HT1080 (cell line): ENCODE measurements at places on chromosomes 1 and 21. TPM values are rescaled to one million over a fixed set of nuclear protein-coding genes. Genes with fewer than 3 reads are reported as not detected.
A peak's percentile ranks its signal among the peaks of the same experiment; 100 is the strongest.

DNA sequence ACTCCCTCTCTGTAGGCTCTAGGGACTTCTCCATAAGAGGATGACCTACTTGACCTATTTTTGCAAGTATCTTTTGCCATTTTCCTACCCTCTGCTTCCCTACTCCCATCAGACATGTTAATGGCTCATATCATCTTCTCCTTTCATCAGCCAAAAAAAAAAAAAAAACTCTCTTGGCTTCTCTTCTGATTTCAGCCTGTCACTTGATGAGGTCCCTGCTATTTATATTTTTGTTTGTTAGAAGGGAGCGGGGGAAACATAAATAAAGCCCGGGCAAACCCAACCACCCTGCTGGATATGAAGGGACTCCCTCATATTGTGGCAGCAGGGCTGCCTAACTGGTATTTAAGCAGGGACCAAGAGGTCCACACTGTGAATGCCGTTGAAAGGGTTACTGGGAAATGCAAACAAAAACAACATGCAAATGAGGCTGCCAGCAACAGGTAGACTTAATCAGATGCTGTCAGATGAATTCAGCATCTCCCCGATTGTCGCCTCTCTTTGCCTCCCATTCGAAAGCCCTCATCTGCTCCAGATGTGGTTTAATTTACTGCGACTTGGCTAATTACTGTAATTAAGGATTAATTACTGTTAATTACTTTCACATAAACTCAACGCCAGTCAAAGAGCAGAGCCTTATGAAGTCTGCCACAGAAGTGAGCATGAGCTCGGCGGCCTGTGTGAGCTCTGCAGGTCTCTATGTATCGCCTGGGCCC, 172.3 kb downstream of the PBX1 start:
- DNase-seq: no peak

GRCh38 chr1:224435318-224435763, 744 bp upstream of the WDR26 start:
- DNase-seq: peak; percentile 49

DNA sequence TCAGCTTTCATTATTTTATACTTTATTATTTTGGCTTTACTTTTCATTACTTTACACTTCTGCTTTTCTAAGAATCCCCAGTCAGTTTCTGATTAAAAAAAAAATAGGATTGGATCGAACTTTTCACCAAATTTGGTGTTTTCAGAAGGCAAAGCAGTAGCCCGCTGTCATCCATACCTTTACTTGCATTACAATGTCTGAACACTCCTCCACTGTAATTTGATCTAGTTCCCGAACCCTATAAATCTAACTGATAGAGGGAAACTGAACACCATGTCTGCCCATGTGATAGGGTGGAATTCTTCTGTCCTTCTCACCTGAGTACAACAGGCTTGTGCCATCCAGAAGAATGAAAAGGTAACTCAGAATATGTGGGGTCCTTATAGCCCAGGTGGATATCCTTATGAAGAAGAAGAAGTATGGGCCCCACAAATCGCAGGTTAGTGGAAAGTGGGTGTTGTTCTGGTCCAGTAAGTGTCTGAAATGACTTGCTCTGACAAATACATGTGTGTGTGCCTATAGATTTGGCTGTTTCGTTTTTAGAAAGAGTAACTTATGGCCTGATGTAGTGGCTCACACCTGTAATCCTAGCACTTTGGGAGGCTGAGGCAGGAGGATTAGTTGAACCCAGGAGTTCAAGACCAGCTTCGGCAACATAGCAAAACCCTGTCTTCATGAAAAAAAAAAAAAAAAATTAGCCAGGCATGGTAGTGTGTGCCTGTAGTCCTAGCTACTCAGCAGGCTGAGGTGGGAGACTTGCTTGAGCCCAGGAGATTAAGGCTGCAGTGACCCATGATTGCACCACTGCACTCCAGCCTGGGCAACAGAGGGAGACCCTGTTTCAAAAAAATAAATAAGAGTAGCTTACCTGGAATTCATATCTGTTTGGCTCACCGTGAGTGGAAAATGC, 26.6 kb upstream of the CDC14A start:
- no peak for DNase-seq

DNA sequence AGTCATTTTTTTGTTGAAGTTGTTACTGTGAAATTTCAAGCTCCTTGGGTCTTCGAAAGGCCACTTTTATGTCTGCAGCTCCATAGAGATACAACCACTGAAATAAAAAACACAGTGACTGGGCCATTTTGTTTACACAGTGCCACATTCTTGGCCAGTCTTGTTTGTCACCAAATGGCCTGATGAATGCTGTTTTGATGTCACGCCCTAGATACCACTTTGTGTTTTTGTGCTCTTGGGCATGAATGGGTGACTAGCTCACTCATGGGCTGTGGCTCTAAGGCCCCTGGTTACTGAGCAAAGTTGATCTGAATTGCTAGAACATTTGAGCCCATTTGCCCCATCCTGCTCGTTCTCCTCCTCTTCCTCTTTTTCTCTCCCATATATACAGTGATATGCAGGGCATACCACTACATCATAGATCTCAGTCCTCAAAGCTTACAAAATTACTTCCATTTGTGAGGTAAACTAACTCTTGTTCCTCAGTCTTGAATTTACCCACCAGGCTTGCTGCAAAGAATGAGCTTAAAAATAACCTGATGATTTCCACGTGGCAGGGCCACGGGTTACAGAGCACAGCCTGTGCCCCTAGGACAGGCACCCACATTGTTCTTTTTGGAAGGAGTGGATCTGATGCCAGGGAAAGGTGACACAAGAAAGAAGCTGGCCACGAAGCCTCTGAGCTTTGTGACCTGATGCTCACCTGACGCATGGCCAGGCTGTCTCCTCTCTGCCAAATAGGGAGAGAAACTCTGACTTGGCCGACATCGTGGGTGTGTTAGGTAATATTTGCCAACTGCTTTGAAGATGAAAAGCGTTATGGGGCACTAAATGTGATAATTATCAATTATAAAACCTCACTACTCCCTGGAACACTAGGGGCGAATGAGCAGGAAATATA, 92.4 kb downstream of the RUNX1 start:
- no peak for DNase-seq

DNA sequence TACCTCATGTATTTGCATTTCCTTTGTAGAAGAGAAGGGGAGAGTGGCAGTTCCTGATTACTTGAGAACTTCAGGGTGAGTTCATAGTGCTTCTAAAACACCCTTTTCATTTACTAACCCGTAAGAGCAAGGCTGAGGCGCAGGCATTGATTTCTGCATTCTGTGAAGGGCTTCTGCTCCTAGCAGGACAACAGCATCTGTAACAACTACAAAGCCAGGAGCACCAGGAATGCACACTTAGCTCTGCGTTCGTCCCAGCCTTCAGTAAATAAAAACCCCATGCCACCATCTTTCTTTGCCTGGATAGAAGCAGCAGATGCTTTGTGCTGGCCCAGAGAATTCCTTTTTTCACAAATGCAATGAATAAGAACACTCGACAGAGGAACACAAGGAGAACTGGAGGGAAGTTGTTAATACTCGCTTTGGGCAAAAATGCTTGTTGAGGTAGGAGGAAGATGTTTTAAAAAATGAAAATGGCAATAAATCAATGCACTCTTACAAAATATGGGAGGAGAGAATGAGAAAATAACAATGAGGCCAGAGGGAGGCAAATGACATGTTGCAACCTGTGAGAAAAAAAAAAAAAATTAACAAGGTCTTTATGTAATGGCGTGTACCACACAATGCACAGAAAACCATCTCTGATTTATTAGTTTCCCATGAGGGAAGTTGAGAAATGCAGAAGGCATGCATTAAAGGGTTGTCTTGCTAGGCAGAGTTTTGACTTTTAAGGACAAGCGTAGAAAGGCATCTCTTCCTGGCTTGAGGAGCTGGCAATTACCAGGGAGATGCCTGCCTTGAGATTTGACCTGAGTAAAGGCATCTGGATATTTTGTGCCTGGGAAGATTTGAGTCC, 418.8 kb downstream of the DISC1 start:
- DNase-seq: no peak

GRCh38 chr1:197768014-197768805, 7.1 kb downstream of the DENND1B start:
- DNase-seq: no peak

GRCh38 chr1:55213885-55214211, 1.3 kb downstream of the USP24 start:
- no peak for DNase-seq

DNA sequence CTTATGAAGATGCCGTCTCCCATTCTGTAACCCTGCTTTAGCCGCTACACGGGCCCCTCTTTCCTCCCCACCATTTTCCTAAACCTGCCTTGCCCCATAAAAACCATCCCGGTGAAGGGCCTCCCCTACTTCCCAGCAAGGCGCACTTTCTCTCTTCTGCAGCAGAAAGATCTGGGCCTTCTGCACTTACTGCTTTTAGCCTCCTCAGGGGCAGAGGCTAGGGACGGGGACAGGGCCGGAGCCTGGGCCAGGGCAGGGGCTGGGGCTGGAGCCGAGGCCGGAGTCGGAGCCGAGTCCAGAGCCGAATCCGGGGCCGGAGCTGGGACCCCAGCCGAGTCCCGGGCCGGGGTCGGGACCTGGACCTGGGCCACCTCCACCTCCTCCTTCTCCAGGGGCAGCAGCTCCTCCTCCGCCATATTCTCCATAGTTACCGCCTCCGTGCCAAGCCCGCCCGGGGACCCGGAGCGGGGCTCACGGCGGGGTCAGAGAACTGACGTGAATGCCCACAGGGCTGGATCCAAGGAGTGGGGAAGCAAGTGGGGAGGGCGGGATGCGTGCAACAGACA, 382 bp downstream of the TRMT1L start:
- DNase-seq: peak; percentile 25

DNA sequence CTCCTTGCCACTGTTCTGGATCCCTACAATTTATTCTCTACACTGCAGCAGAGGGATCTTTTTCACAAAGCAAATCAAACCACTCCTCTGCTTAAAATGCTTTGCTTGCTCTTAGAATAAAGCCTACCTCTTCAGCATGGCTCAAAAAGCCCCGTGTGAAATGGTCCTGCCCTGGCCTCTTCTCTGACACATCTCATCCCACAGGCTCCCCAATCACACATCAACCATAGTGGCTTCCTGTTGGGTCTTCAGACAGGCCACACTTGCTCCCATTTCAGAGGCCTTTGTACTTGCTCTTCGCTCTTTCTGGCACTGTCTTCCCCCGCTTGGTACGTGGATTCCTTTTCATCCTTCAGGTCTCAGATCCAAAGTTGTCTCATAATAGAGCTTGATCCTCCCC, 44.3 kb upstream of the PLXNA2 start:
- DNase-seq: no peak

- DNase-seq: no peak
Measured at GRCh38 chr1:118983558-118984041, 4.5 kb downstream of the TBX15 start.

The ADAMTS5 gene
- total RNA-seq: not detected in 2 replicates

The SEMA4A gene
- total RNA-seq: not detected in 2 replicates

The TMOD4 gene
- 0.27 and 0.87 TPM in 2 replicates for total RNA-seq

The PRAMEF17 gene
- total RNA-seq: not detected in 2 replicates
